ENCODE measurements at places on chromosomes 12 and 14.

GRCh38 chr14:76881348-76881747, 55.1 kb downstream of the LRRC74A start:
- DNase-seq: no peak

DNA sequence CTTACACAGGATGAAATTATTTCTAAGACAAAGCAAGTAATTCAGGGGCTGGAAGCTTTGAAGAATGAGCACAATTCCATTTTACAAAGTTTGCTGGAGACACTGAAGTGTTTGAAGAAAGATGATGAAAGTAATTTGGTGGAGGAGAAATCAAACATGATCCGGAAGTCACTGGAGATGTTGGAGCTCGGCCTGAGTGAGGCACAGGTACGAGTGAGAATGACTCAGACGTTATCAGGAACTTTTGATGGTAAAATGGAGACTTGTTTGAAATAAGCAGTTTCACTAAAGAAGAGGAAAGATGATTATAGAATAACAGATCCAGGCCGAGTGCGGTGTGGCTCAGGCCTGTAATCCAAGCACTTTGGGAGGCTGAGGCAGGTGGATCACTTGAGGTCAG, 25.6 kb downstream of the KLC1 start:
- DNase-seq: no peak

GRCh38 chr14:80419345-80419744, 208.0 kb upstream of the DIO2 start:
- DNase-seq: no peak

DNA sequence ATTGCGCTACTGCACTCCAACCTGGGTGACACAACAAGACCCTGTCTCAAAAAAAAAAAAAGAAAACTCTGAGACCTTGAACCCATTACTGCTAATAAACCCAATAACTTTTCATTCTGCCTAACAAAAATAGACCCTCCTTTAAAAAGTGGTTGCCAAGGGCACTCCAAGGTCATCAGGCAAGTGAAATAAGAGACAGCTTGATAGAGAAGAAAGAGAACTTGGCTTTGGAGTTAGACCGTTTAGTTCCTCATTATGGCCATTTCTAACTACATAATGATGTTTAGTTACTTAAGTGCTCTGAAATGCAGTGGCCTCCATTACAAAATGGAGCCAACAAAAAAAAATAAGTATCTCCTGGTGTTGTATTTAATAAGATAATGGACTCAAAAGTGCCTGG, 55.9 kb downstream of the PHLDA1 start:
- DNase-seq: no peak

DNA sequence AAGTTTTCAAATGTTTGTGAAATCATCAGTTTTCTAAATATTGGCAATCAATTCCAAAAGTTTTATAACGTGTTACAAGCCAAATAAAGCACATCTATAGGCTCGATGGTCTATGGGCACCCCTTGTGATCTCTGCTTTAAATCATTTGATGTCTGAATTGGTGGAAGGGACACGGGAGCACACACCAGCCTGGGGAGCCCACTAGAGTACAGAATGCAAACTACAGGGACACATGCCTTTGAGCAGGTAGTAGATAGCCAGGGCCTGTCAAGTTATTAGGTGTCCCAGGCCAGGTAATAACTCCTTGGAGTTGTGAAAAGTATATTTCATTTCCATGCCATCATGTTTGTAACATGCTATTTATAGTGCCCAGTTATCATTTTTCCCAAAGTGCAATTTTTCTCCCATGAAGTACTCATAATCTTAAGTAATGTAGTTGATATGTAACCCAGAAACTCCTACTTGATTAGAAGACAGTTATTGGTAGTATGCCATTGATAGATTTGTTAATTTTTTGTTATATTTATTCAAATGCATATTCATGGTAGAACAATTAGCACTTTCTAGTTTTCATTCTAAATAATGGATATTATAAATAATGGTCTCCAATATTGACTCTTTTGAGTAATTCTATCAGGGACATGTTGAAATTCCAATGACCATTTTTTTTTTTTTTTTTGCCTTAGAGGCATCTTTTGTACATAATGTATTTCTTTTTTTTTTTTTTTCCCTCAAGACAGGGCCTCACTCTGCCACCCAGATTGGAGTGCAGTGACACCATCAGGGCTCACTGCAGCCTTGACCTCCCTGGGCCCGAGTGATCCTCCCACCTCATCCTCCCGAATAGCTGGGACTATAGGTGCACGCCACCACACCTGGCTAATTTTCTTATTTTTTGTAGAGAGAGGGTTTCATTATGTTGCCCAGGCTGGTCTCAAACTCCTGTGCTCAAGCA, 96.9 kb upstream of the FGD4 start:
- no peak for DNase-seq

DNA sequence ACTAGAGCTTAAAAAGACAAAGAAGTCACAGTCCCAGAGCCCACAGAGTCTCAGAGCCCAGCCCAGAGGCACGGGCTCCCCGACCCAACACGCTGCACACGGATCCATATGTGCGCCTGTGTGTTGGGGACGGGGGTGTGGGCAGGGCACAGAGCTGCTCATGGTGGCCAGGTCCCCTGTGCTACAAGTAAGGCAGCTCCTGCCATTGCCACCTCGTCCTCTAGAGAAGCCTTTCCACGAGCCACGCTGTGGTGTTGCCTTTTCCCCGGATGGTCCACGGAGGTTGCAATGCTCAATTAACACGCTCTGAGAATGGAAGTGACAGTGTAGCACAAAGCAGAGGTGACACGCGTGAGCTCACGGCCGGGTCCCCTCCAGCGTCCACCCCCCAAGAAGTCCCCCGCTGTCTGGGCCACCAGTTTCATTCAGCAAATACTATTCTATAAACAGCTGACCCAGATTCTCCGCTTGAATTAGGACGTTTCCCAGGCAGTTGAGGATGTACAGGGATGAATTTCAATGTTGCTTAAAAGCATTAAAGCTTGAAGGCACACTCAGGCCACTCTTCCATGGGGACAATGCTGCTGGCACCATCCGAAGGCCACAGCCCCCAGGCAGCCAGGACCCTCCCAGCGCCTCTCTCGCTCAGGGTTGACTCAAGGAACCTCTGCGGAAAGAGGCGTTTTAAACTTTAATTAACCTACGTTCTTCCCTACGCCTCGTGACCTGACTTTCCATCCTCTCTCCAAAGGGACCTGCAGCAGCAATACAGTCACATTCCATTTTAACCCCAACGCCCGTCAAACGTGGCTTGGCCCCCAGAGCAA, 22.7 kb upstream of the EIF5 start:
- no peak for DNase-seq

GRCh38 chr14:86510491-86510890, 980.5 kb downstream of the FLRT2 start:
- no peak for DNase-seq

GRCh38 chr12:25455696-25456095, 97.4 kb downstream of the LMNTD1 start:
- no peak for DNase-seq

DNA sequence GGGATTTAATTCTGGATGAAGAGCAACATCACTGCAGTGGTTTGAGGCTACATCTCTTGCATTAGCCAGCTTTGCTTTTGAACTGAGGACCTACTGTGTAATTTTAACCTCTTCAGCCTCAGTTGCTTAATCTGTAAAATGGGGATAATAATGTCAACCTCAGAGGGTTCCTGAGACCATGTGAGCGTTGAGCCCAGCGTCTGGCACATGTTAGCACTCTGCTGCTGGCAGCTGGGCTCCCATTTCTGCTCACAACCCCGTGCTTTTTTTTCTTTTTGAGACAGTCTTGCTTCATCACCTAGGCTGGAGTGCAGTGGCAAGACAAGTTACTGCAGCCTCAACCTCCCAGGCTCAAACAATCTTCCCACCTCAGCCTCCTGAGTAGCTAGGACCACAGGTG, 31.6 kb downstream of the TESC start:
- no peak for DNase-seq

DNA sequence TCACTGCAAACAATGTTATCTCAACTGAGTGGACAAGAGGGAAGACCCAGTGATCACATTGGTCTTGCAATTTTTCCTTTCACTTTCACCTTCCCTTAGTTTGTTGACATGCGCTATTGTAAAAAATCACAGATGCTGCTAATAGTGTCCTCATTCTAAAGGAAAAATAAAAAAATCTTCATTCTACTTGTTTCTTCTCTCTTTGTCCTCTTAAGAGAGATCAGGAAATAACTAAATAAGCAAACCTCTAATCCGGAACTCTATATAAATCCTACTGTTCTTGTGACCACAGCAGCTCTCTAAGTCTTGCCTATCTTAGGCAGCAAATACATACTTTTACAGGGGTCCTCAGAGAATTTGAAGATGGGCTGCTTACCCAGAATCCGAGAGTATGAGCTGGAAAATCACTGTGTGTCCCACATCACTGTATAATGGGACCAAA, 257.7 kb downstream of the NAV3 start:
- no peak for DNase-seq

DNA sequence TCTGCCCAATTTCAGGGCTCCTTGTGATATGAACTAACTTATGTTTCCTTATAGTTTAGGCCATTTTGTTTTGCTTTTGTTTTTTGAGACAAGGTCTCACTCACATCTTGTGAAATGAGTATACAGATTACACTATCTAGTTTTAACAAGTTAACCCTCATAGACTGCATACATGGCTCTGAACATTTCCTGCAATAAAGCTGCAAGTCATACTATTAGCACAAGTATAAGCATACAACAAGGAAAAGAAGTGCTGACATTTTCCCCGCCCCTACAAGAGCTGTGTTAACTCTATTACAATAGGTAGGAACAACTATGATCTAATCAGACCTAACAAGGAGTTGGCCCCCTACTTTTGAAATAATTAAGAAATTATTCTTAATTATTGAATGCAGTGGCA, 35.9 kb downstream of the CCDC177 start:
- DNase-seq: no peak

- no peak for DNase-seq
Observed at GRCh38 chr14:26415618-26416123, 182.2 kb downstream of the NOVA1 start.

- peak; percentile 71 for DNase-seq
Observed at GRCh38 chr12:106247674-106248311, at the start of gene CKAP4. Gene CKAP4 (minus strand): TSS chr12:106248020. CDS start chr12:106247851, 169 bp downstream.

DNA sequence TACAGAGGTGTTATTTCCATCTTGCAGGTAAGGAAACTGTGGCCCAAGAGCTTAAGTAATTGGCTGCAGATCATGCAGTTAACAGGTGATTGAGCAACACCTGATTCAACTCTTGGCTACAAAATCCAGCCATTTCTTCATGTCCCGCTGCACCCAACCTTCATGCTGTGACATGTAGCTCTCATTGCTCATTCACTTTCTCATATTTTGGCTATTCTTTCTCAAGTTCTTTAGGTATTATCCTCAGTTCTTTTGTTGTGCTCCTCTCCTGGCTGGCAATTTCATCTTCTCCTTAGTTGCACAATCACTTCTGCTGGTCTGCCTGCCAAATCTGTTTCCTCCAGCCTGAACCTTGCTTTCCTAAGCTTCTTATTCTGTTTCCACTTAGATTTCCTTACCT, 300.8 kb downstream of the SSPN start:
- DNase-seq: no peak

DNA sequence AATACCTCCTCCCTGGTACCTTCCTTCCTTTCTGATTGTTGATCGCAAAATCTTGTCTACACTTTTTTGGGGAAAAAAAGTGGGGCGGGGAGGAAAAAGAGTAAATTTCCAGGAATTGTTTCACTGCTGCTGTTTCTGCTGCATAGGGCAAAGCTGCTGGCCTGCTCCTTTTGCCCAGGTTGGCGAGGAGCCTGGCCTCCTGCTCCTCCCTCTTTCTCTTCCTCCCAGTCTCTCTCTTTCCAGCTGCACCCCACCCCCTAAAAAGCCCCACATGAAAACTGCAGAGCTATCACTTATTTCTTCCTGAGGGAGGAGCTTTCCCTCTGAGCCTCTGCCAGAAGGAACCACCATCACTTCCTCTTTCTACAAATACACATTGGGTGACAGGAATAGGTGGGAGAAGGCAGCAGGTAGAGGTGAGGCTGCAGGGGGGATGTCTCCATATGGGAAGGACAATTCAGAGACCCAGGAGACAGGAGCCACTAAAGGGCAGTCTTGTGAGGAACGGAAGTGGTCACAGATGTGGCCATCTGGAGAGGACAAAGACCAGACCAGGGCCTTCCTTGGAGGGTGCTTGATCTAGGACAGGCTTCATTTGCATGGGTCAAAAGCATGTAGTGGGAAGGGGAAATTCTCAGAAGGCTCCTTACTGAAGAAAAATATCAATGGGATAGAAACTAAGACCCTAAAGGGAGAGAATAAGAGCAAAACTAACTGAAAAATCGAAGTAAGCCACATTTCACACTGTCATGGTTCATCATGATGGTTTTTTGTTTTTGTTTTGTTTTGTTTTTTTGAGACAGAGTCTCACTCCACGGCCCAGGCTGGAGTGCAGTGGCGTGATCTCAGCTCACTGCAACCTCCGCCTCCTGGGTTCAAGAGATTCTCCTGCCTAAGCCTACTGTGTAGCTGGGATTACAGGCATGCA, 14.8 kb downstream of the ZBTB39 start:
- no peak for DNase-seq

DNA sequence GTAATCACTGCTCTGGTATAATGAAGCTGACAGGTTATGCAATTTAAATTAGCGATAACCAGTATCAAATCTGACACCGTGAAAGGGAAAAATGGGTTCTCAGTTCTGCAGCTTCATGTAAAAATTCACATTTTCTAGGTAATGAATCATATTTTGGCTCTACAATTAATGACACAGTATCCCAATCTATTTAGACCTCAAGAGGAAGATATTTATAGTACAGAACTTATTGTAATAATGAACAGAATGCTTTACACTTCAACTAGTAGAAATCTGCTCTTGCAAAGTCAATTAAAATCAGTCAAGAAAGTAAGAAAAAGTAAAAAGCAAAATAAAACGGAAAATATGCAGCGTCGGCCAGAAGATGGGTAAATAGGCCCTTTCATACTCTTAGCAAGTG, 24.3 kb downstream of the SEL1L start:
- no peak for DNase-seq

DNA sequence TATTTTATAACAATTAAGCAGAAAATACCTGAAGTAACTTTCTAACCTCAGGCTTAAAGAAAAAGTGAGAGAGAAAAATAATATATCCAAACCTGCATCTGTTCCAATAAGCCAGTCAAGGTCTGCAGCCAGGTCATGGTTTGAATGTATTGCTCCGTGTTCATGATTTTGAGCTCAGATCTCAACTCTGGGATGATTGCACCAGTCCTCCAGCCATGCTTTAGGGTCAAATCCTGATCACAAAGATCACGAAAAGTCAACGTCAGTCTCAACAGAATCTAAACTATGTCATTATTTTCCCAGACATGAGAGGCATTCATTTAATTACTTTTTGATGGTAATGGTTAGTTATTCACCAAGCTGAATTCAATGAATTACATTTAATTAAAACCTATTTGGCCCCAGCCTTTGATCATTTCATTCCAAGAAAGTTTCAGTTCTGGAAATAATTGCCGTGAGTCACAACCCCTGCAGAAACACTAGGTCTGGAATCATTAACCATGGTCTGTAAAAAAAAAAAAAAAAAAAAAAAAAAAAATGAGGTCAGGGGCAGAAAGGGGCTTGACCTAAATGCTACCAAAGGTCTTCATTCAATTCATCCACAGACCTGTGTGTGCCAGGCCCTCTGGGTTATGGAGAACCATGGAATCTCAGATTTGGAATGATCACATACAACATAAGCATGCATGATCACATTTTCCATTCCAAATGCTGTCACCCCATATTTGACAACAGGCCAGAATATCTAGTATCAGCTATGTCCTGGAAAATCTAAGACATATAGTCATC, 55.6 kb downstream of the NT5DC3 start:
- DNase-seq: no peak
